ENCODE measurements at places on chromosomes 13 and 19.
A peak's percentile ranks its signal among the peaks of the same experiment; 100 is the strongest.

DNA sequence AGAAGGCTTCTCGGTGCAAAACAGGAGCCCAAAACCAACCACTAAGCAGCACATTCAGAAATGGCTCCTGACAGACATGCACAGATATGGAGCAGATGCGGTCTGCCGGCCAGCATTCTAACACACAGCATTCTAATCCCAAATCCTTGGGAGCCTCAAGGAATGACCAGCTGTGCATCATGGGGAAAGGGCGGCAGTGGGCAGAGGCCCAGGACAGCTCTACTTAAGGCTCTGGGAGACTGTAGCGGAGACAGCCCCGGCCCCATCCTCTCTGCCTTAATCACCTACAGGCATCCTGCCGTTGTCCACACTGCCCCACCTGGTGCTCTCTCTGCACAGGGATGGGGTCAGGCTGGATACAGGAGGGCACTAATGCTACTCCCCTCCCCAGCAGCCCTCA is 1016.0 kb downstream of the UQCRFS1 start:
- DNase-seq = no peak

GRCh38 chr19:45852145-45852750 is 10.7 kb downstream of the SYMPK start:
- DNase-seq = no peak

GRCh38 chr19:43446746-43447489 is 18.5 kb downstream of the LYPD3 start:
- peak; percentile 81 for DNase-seq

GRCh38 chr19:7856679-7857663 is 17.2 kb downstream of the PRR36 start:
- DNase-seq = no peak

DNA sequence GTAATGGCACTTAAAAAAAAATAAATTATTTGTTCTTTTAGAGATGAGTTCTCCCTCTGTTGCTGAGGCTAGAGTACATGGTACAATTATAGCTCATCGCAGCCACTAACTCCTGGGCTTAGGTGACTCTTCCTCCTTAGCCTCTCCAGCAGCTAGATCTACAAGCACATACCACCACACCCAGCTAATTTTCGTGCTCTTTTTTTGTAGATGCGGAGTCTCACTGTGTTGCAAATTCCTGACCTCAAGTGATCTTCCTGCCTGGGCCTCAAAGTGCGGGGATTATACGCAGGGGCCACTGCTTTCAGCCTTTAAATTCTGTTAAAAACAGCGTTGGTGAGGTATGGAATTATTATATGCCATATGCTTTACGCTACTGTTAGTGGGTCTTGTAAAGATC is 2034.0 kb downstream of the OLFM4 start:
- no peak for DNase-seq

DNA sequence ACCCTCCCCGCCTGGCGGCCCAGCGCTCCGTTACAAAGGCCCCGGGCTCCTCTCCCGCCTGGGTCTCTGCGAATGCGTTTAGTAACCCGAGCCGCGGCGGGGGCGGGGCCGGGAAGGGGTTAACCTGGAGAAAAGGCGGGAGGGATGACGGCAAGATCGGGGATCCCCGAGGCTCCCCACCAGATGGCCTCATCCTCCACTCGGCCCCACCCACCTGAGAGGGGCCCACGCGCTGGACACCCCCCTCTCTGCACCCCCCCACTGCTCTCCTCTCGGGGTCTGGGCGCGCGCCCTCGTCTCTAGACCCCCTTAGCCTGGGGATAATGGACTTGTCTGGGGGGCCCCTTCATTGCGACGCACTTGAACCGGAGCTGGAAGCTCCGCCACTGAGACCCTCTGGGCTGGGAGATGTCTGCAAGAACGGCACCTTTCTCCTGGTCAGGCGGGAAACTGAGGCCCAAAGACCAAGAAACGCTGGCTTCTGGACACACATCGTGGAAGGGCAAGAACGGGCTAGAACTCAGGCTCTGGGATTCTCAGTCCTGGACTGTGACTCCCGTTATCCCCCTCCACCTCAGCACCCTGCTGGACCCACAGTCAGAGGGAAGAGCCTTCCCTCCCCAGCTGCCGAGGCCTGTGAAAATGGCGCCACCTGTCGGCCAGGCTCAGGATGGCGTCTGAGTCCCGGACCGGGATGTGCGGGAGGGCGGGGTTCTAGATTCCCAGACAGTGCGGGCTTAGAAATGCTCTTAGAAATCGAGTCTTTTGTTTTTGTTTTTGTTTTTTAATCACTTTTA is 2.9 kb upstream of the LTBP4 start:
- DNase-seq = peak; percentile 86

DNA sequence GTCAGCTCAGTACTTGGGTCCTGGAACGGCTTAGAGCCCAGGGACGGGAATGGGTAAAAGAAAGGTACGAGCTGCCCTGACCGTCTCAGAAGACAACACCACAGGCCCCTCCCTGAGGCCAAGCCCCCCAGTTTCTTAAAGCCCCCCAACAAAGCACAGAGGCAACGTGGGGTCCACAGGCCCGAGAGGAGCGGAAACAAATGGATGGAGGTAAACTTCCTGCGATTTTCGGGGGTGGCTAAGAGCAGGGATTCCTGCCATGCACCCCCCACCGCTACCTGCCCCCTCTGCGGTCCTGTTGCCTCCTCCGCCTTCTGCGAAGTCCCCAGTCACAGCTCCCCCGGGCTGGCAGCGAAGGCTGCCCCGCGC is 48.2 kb downstream of the PTPRS start:
- no peak for DNase-seq

DNA sequence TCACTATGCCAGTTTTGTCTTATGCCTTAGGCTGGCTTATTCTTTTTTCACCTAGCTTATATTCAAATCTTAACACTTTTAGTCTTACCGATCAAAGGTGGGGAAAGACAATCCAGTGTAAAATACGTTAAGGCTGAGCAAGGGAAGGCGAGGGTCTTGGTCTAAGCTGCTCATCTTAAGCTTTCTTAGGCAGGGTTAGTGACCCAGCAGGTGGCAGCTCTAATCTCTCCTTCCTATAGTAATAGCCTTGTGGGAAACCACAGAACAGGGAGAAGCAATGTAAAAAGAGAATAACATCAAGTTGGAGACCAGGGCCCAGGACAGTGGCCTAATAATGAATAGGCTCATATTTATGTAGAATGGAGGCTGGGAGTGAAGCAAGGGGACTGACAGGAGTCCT is 45.9 kb downstream of the COG3 start:
- DNase-seq = no peak

GRCh38 chr13:101416181-101417042 is at the start of gene NALCN:
NALCN (minus strand) TSS chr13:101416508; CDS start chr13:101399126, 17,382 bp downstream.
- DNase-seq = no peak

GRCh38 chr19:10222201-10222890 is 8.8 kb downstream of the S1PR2 start:
- no peak for DNase-seq

DNA sequence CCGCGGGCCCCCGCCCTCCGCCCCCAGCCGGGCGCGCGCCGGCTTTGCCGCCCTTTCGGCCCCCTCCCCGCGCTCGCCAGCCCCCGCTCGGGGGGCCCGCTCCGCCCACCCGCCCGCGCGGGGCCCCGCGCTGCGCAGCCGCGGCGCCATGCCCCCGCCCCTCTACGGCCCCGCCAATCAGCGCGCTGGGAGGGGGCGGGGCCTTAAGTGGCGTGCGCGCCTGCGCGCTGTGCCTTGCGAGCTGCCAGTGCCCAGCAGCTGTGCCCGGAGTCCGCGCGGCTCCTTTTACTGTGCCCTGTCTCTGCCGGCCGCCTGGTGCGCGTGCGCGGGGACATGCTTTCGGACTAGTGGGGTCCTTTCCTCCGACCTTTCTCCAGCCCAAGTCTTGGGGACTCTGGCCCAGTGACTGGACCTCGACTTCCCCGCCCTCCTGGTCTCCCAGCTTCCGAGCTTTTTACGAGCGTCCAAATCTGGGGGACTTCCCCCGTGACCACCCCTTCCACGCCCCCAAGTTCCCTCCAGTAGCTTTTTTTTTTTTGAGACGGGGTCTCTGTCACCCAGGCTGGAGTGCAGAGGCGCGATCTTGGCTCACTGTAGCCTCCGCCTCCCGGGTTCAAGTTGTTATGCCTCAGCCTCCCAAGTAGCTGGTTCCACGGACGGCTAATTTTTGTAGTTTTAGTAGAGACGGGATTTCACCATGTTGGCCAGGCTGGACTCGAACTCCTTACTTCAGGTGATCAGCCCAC is at the start of gene MBD3:
Gene MBD3, minus strand, starts transcription at position 111 of the 746 bp plus-strand sequence. CDS start 234 bp downstream, outside the sequence.
- peak; percentile 98 for DNase-seq

- peak; percentile 25 for DNase-seq
These were observed 4.5 kb downstream of the ADGRE1 start for GRCh38 chr19:6891761-6892385.

DNA sequence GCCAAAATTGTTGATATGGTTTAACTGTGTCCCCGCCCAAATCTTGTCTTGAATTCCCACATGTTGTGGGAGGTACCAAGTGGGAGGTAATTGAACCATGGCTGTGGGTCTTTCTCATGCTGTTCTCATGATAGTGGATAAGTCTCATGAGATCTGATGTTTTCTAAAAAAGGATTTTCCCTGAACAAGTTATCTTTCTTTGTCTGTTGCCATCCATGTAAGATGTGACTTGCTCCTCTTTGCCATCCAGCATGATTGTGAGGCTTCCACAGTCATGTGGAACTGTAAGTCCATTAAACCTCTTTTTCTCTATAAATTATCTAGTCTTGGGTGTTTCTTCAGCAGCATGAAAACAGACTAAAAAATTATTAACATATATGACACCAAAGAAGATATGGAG is 986.7 kb upstream of the MIR17HG start:
- no peak for DNase-seq

GRCh38 chr19:47375694-47376588 is 26.8 kb downstream of the DHX34 start:
- DNase-seq = no peak

- peak; percentile 89 for DNase-seq
These were observed 18.5 kb downstream of the PTPRS start for GRCh38 chr19:5321851-5322681.

- no peak for DNase-seq
These were observed 66.8 kb upstream of the MED4 start for GRCh38 chr13:48161530-48162179.

DNA sequence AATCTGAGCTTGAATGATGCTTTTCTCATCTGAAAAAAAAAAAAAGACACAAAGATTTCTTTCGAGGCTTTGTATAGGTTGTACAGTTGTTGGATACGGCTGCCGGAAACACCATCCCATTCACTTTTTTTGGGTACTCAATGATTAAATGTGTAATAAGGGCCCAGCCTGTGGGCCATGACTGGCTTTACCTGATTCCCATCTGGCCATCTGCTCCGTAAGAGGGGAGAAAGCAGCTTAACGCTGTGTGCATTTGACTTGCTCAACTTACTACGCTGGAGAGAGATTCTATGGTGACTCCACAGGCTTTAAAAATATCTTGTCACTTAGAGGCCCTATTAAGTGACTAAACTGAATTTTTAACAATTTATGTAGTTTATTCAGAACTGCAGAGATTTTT is 731 bp downstream of the ZNF558 start:
- no peak for DNase-seq

DNA sequence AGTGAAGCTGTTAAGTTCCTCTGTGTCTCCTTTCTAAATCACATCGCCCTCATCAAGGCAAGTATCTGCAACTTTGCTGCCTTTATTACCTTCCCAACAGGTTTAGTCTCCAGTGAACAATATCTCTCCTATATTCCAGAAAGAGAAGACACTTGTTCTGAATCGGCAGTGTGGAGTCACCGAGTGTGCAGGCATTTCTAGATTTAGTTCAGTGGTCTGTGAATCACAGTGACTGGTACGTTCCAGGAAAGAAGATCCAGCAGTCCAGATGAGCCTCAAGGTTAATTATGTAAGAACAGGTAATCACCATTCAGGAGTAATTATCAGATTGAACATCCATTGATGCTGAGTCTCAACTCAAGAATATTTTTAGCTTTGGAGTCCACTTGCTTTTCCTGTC is 497.0 kb downstream of the FOXO1 start:
- no peak for DNase-seq

GRCh38 chr19:50190439-50190891 is 13.0 kb upstream of the MYH14 start:
- no peak for DNase-seq

DNA sequence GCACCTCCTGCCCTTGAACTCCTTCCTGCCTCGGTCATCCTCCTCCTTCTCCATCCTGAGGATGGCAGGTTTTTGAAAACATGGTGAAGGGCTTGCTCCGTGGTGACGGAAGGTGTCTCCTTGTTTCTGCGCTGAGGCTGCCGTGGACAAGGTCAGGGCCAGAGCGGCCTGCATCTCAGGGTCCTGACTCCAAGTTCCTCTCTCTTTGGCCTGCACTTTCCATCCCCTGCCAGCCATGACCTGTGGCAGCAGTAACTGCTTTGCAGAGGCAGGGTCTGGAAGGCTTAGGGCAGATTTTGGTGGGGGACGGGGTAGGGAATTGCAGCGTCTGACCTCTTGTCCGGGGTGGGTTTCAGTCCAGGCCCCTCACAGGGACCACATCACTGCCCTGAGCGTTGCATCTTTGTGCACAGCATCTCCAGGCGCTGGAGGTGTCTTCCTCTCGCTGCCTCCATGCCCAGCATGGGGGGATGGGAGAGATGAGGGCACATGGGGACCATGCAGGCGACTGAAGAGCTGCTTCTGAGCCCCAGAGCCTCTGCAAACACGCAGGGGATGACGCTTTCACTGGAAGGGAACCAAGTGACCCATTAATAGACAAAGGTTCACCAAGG is 216.8 kb downstream of the TEX29 start:
- DNase-seq = no peak

GRCh38 chr19:39128516-39129079 is 3.0 kb downstream of the PAK4 start:
- no peak for DNase-seq

DNA sequence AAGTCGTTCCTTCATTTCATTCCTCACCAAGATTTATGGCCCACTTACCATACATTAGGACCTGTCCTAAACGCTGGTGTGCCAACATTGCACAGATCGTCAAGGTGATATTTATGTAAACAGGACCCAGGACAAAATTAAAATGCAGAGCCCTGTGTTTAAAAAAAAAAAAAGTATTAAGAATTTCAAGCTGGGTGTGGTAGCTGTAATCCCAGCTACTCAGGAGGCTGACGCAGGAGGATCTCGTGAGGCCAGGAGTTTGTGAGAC is 6.5 kb upstream of the ZNF444 start:
- no peak for DNase-seq

- no peak for DNase-seq
These were observed 2.3 kb upstream of the EIF3G start for GRCh38 chr19:10122045-10122444.

- DNase-seq = no peak
These were observed 31.1 kb upstream of the MYCBP2 start for GRCh38 chr13:77358001-77358400.

DNA sequence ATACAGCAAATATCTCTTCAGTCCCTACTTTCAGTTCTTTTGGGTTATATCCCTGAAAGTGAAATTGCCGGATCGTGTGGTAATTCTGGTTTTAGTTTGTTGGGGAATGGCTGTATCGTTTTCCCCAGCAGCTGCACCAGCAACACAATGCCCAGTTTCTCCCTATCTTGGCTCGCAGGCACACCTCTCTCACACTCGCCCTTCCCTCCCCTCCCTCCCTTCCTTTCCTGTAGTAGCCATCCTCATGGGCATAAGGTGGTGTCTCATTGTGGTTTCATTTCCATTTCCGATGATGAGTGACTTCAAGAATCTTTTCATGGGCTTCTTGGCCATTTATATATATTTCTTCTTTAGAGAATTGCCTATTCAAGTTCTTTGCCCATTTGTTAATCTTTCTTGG is 8.6 kb upstream of the GPR18 start:
- no peak for DNase-seq

Measured in GM10248 (cell line).